ENCODE measurements at places on chromosomes 6 and 20. TPM values are rescaled to one million over a fixed set of nuclear protein-coding genes. Genes with fewer than 3 reads are reported as not detected.

The ARFGEF3 gene
- total RNA-seq = 2.4 TPM

The ADGRG6 gene
- 4.8 TPM for total RNA-seq

The SIRPD gene
- not detected for total RNA-seq

The ITPA gene
- 64.4 TPM for total RNA-seq

The COL19A1 gene
- total RNA-seq = not detected

The LY6G6C gene
- not detected for total RNA-seq

DNA sequence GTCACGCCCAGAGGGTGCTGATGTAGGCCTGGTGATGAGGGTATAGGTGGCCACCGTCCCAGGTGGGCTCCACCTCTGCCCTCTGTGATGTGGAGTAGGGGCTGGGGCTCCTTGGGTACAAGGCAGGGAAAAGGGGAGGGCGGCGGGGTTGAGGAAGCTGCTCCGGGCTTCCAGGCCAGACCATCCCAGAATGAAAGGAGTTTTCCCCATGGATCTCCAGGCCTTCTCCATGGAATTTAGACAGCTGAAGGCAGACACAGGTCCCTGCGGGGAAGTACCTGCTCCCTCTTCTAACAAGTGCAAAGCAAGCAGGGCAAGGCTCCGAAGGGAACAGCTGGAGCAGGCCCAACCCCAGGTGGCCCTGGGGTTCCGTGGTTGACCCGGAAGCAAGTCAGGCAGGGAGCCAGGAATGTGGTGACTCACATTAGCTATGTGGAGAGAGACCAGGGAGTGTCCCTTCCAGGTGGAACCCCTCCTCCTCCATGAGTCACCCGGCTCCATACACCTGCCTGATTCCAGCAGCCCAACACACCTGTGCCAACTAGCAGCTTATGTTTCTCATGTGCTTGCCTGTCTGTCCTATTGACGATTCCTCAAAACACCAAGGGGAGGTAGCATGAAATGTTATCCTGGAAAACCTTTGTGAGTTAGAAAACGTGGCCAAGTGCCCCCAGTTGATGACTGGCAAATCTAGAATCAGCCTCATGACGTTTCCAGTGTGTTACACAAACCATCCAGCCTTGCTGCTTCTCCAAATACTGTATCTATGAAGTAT is 59.7 kb upstream of the SNX9 start:
- H3K27ac ChIP-seq = peak overlapping the region; percentile 72
- H3K4me1 ChIP-seq = peaks cover 18% of the 10 kb centered on the region
- peak; percentile 100 for DNase-seq

- H3K27ac ChIP-seq = peak overlapping the region; percentile 53
- no peaks in the 10 kb centered on the region for H3K27me3 ChIP-seq
- DNase-seq = peak; percentile 64
- no peaks in the 10 kb centered on the region for H3K36me3 ChIP-seq
Observed at GRCh38 chr6:4480788-4481735, 295.1 kb upstream of the CDYL start.

DNA sequence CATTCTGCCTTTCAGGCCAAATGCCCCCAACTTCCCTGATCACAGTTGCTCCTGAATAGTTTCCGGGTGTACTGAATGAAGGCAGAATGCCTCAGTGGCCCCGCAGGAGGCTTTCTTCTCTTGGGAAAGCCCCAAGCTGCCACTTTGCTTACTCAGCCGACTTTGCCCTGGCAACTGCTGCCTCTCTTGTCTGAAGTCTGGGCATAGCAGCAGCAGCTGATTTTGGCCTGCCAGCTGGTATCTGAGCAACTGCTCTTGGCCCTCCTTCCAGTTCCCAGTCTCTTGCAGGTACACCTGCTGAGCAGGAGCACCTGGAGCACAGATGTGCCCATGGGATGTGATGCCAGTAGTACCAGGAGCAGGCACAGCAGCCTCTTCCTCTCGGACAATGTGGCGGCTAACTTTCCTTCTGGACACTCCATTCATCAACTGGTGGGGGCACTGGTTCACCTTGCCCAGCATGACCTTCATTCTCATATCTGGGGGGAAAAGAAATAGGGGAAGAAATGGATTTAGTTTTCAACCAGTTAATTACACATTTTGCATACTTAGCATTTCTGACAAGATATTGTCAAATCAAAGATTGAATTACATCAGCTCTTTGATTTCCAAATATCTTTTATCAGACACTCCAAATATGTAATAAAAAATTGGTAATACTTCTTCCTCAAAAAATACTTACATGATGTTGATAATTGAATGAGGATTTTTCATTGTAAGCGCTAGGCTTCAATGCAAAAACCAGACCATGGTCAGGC is 468.2 kb downstream of the PKHD1 start:
- H3K27me3 ChIP-seq = no peaks in the 10 kb centered on the region
- no peak for DNase-seq
- H3K27ac ChIP-seq = no peak overlapping the region
- H3K36me3 ChIP-seq = no peaks in the 10 kb centered on the region
- H3K4me1 ChIP-seq = no peaks in the 10 kb centered on the region

DNA sequence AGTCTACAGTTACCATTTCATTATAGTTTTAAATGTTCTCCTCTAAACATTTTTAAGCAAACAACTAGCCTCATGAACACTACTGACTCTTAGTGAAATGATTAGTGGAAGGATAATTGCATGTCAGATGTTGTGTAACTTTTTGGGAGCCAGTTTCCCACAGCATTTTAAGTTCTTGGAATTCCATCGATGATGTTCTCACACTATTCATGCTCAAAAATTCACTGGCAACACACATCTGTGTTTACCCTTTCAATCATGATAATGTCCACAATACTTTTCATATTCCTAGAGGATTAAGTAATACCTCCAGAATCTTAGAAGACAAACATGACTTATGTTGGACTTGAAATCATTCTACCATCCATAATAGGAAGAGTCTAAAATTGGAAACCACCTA is 678.1 kb upstream of the ID4 start:
- no peaks in the 10 kb centered on the region for H3K4me1 ChIP-seq
- no peaks in the 10 kb centered on the region for H3K36me3 ChIP-seq
- H3K27ac ChIP-seq = no peak overlapping the region
- no peaks in the 10 kb centered on the region for H3K27me3 ChIP-seq
- no peak for DNase-seq

DNA sequence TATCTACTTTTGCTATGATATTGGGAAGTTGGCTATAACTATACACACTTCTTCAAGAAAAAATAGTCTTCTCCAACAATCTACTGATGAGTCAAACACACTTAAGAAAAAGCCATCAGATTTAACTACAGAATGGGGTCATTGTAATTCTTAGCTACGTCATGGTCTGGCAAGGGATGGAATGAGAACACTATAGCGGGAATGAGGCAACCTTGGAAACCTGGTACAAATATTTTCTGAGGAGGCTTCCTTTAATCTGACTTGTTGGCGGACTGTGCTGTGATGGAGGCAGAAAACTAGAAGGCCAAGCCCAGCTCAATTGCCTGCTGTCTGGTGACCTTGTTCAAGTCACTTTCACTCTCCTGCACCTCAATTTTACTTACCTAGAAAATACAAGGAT is 586.8 kb upstream of the JAG1 start:
- no peaks in the 10 kb centered on the region for H3K36me3 ChIP-seq
- H3K27me3 ChIP-seq = no peaks in the 10 kb centered on the region
- no peak for DNase-seq
- no peak overlapping the region for H3K27ac ChIP-seq

DNA sequence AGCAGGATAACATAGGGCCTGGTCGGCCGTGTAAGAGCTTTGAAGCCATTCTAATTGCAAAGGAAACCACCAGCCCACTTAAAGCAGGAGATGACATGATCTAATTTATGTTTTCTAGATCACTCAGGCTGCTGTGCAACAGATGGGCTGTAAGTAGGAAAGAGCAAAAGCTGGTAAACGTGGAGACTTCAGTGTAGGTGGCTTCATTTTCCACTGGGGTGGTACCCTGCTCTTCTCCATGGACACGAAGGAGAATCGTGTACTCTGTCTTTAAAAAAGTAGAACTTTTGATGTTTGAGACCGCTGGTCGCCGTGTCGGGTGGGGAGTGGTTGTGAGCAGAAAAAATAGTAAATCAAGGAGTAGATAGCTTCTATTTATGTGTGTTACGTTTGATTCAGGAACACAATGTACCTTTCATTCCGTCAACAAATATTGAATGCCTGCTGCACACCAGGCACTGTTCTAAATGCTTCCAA is 6.4 kb downstream of the CASS4 start:
- no peak overlapping the region for H3K4me3 ChIP-seq
- H3K36me3 ChIP-seq = no peaks in the 10 kb centered on the region
- H3K27me3 ChIP-seq = no peaks in the 10 kb centered on the region
- no peaks in the 10 kb centered on the region for H3K4me1 ChIP-seq

DNA sequence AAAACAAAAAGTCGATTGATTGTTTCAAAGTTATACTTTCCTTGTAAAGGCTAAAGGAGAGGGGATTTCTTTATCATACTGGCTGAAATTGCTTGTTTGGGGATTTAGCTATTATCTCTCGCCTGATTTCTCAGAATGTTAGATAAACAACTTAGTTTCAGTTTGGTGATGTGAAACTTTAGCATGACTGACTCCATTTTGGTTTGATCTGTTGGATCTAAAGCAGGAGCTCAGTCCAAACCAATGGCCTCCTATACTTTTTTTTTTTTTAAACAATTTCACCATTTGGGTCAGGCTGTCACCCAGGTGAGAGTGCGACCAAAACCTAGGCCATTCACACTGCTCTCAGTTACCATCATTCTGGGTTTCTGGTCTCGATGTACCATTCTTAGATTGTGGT is 45.4 kb upstream of the SLC16A10 start:
- no peak overlapping the region for H3K27ac ChIP-seq
- H3K27me3 ChIP-seq = no peaks in the 10 kb centered on the region
- no peaks in the 10 kb centered on the region for H3K36me3 ChIP-seq
- no peaks in the 10 kb centered on the region for H3K4me1 ChIP-seq

- H3K27me3 ChIP-seq = no peaks in the 10 kb centered on the region
- H3K4me3 ChIP-seq = no peak overlapping the region
- DNase-seq = no peak
- no peak overlapping the region for H3K27ac ChIP-seq
Observed at GRCh38 chr6:20463396-20463795, 61.7 kb downstream of the E2F3 start.

DNA sequence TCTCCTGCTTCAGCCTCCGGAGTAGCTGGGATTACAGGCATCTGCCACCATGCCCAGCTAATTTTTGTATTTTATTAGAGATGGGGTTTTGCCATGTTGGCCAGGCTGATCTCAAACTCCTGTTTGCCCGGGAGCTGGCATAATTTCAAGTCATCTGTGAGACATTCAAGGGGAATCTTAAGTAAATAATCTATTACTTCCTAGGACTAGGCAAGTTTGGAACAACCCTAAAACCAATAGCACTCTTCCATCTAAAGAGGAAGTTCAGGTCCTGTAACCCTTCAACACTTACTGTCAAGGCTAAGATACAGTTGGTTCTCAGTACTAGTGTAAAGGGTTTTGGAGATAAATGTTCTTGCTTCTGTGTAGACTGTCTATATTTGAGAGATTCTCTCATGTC is 267.8 kb upstream of the IRAK1BP1 start:
- no peak overlapping the region for H3K4me3 ChIP-seq
- no peak overlapping the region for H3K27ac ChIP-seq
- H3K36me3 ChIP-seq = no peaks in the 10 kb centered on the region
- no peaks in the 10 kb centered on the region for H3K4me1 ChIP-seq

DNA sequence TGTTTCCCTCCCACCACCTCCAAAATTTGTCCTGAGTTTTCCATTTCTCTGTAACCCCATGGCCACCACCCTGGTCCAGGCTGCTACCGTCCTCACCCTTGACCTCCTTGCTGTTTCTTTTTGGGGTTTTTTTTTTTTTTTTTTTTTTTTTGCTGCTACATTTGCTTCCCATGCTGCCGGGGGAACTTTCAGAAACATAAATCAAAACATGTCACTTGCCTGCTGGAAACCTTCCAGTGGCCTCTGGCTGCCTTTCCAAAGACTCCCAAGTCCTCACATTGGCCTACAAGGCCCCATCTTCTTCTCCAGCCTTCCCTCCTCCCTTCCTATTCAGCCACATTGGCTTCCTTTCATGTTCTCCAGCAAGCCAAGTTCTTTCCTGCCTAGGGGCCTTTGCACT is 50.4 kb upstream of the PTGIS start:
- H3K4me1 ChIP-seq = no peaks in the 10 kb centered on the region
- H3K4me3 ChIP-seq = no peak overlapping the region
- no peaks in the 10 kb centered on the region for H3K27me3 ChIP-seq
- H3K36me3 ChIP-seq = no peaks in the 10 kb centered on the region
- no peak for DNase-seq
- no peak overlapping the region for H3K27ac ChIP-seq

- no peaks in the 10 kb centered on the region for H3K27me3 ChIP-seq
- no peak overlapping the region for H3K4me3 ChIP-seq
- H3K27ac ChIP-seq = no peak overlapping the region
Observed at GRCh38 chr6:164427728-164428402, 881.5 kb downstream of the C6orf118 start.

DNA sequence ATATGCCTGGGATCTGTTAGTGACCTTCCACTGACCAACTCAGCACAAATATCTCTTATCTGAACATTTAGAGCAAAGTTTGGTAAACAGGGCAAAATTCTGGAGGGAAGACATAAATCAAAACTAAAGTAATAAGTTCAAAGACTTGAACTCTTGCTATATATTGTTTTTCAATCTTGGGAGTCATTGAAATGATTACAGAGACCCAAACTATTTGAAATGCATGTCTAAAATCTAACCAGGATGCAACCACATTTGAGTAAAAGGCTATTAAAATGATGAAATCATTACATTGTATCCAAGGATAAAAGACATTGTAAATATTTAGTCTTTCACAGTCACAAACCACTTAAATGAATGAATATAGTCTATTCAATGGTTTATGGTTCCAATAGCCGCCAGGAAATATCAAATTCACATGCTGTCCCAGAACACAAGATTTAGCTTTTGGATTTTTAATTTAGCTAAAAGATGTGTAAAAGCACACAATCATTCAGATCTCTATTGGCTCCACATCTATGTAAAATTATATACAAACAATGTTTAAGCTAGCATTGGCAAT is 256.6 kb upstream of the EPHA7 start:
- H3K27me3 ChIP-seq = no peaks in the 10 kb centered on the region
- H3K27ac ChIP-seq = no peak overlapping the region
- DNase-seq = no peak

- DNase-seq = peak; percentile 24
- no peak overlapping the region for H3K4me3 ChIP-seq
- no peak overlapping the region for H3K27ac ChIP-seq
- no peaks in the 10 kb centered on the region for H3K36me3 ChIP-seq
Observed at GRCh38 chr6:30769088-30769852, 24.9 kb upstream of the IER3 start.

GRCh38 chr20:37223053-37223452 is 38.6 kb downstream of the GHRH start:
- DNase-seq = peak; percentile 69
- H3K4me1 ChIP-seq = no peaks in the 10 kb centered on the region
- no peaks in the 10 kb centered on the region for H3K27me3 ChIP-seq
- H3K4me3 ChIP-seq = no peak overlapping the region
- H3K27ac ChIP-seq = no peak overlapping the region
- peaks cover 46% of the 10 kb centered on the region for H3K36me3 ChIP-seq

Data from thyroid gland (tissue), 4 donors.